Ureter (tissue), 1 donor: ENCODE measurements at places on chromosomes 12 and 14. TPM values are rescaled to one million over a fixed set of nuclear protein-coding genes. Genes with fewer than 3 reads are reported as not detected.

The CCDC175 gene
- total RNA-seq, result not detected

The ZDHHC22 gene
- not detected for total RNA-seq

DNA sequence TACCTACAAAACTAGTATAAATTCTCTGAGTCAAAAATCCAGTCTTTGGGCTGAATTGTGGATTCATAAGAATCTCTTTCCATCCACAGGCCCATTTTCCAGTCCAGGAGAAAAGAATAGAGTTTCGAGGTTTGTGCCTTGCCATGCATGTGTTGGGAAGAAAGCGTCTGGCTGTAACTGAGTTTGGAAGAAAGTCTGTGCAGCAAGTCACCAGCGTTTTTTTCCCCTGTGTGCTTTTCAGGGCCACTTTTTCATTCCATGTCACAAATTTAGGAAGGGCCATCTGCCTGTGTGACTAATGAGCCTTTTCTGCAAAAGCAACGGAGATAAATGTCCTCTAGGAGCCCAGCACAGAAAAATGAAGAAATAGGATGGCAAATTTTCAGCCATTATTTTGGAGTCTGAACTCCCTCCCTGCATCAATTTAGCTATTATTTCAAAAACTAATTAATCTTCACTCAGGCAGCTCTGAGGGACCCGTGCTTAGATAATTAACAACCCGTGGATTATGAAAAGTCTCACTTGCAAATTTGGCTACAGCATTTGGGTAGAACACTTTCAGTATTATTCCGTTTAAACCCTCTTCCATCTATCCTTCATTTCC lies 261.5 kb downstream of the SUDS3 start:
- no peak for DNase-seq

- DNase-seq, result no peak
Observed at GRCh38 chr12:12881151-12881909, 10.0 kb upstream of the GPRC5A start.

- DNase-seq, result no peak
Observed at GRCh38 chr14:94099006-94099405, 11.5 kb upstream of the IFI27 start.

DNA sequence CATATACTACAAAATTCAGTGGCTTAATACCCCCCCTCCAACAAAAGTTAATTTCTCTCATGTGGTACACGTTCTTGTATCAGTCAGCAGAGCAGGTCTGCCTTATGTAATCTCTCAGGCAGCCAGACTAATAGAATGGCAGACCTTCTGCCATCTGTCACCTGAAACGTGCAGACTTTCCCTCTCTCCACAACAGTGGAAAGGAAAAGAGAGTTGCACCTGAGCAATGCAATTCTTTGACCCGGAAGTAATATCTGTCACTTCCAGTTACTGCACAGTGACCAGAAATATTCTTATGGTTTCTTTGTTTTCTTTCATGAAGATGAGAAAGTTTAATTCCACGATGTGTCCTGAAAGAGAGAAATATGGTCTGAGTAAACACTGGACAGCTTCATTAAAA lies 14.4 kb downstream of the KERA start:
- no peak for DNase-seq

DNA sequence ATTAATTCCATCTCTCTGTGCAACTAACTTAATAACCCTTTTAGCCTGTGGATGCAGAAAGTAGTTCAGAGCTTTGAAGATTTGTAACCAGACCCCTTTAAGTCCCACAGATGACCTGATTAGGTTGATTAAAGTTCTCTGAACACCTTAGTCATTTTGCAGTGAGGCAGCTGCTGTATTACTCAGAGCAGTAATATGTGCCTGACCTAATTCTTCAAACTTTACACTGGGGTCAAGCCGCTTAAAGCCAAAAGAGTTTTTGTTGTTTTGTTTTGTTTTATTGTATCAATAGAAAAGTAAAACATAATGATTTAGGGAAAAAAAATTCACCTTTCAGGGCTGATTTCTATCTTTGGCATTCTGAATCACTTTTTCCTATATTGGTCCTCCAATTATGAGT lies 78.6 kb upstream of the PLEKHG7 start:
- DNase-seq, result no peak

DNA sequence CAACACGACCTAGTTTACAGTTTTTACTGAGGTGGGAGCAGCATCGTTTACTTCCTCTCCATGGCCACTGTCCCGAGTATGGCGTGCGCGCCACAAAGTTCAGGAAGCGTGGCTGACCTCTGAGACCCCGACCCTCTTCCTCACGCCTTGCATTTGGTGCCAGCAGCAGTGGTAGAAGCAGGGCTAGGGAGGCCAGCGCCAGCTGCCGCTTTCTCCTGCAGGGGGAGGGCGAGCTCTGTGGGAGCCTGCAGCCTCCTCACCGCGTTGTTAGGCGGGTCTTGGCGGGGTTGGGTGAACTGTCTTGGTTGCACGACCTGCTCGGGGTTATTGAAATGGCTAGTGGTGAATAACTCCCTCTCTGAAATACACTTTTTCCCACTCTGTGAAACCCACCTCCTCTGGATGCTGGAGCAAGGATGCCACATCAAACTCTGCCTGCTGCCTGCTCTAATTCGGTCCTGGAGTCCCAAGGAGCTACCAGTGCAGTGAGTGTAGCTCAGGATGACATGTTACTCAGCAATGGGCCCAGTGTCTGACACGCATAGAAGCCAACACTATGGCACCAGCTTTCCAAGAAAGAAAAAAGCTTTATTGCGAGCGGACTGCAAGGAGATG lies 22.3 kb upstream of the TDRD9 start:
- DNase-seq, result no peak

GRCh38 chr12:58819985-58820384 lies 100.3 kb downstream of the LRIG3 start:
- no peak for DNase-seq

GRCh38 chr12:123011701-123012100 lies 31.2 kb downstream of the ARL6IP4 start:
- no peak for DNase-seq

- no peak for DNase-seq
Observed at GRCh38 chr14:87797001-87797400, 196.0 kb downstream of the GALC start.
